ENCODE measurements at places on chromosomes 7 and 10. TPM values are rescaled to one million over a fixed set of nuclear protein-coding genes. Genes with fewer than 3 reads are reported as not detected.

Gene TRPV6
- 0.47 TPM for polyA plus RNA-seq

Gene SPDYE2
- 2.8 TPM for polyA plus RNA-seq

Gene NRG3
- 0.64 TPM for polyA plus RNA-seq

Gene PRSS37
- 0.11 TPM for polyA plus RNA-seq

Gene GET4
- polyA plus RNA-seq: 34.4 TPM

Gene KCNMA1
- polyA plus RNA-seq: 15.8 TPM

Gene ARHGAP12
- 29.9 TPM for polyA plus RNA-seq

Gene HTR5A
- not detected for polyA plus RNA-seq

Gene FOXP2
- polyA plus RNA-seq: 5.5 TPM

Gene EIF5AL1
- 3.8 TPM for polyA plus RNA-seq

Gene OR13A1
- polyA plus RNA-seq: 0.08 TPM

Gene COL26A1
- polyA plus RNA-seq: 1.2 TPM

Gene TCAF2
- 24.4 TPM for polyA plus RNA-seq

Gene ZNF117
- 10.7 TPM for polyA plus RNA-seq
